ENCODE measurements at places on chromosomes 4 and X. TPM values are rescaled to one million over a fixed set of nuclear protein-coding genes. Genes with fewer than 3 reads are reported as not detected.

GRCh38 chr4:8315435-8316250, 46.1 kb downstream of the HTRA3 start:
- peak; percentile 72 for DNase-seq

Gene SERPINA7
- not detected for total RNA-seq

GRCh38 chrX:47864785-47865184, 28.1 kb downstream of the ZNF81 start:
- no peak for DNase-seq

Gene FATE1
- not detected for total RNA-seq
